Renal cortical epithelial cell (primary cell): ENCODE measurements at places on chromosomes 13 and 19.
A peak's percentile ranks its signal among the peaks of the same experiment; 100 is the strongest.

- DNase-seq = peak; percentile 56
Measured at GRCh38 chr13:40536443-40537113, 129.9 kb downstream of the FOXO1 start.

DNA sequence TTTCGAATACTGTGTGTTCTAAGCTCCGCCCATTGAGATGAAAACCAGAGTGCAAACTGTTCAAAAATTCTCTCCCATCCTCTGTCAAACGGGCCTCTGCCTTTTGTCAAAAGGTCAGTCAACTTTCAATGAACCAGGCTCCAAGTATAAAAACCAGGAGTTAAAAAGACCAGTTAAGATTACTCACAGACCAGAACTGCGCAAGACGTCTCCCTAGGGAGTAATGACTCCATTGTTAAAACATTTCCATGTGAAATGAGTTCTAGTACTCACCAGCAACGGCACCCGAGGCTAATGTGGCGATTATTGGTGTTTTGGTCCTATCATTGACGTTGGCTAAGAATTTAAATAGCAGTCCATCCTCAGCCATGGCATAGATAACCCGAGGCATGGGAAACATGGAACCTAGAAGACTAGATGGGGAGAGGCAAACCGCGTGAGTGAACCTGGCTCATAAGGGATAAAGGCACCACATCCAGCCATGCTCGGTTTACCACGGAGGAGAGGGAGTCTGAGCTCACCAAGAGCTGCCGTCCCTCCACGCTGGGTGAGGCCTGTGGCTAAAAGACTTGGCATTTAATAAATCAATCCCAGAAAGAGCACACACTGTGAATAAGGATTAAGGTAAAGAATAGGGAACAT is 73.3 kb downstream of the SLC7A1 start:
- DNase-seq = no peak

DNA sequence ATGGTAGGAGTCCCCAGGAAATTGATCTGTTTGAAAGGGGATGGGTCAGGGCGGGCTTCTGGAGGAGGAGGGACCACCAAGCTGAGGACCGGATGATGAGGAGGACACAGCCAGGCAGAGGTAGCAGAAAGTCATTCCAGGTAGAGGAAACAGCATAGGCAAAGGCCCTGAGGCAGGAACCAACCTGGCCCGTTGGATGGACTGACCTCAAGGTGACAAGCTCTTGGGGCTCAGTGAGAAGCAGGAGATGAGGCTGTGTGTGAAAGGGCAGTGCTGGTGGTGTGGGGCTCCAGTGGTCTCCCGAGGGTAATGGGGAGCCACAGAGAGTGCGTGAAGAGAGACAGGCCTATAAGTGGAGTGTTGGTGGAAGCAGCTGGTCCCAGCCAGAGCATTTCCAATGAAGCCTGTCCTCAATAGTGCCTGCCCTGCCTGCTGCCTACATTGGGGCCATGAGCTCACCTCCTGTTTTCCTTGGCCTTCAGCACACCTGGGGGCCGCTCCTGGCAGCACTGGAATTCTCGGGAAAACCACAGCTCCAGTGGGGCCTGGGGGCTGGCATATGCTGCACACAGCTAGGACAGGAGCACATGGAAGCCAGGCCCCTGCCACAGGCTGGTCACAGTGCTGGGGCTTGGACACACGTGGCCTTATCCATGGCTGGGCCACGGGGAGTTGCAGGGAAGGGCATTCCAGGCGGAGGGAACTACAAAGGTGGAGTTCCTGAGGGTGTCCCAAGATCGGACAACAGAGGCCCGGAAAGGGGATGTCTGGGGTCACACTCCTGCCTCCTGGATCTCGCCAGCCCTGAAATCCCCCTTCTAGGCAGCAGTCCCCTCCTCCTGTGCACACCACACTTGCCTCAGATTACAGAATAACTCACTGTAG is 2.3 kb upstream of the COMP start:
- DNase-seq = no peak

DNA sequence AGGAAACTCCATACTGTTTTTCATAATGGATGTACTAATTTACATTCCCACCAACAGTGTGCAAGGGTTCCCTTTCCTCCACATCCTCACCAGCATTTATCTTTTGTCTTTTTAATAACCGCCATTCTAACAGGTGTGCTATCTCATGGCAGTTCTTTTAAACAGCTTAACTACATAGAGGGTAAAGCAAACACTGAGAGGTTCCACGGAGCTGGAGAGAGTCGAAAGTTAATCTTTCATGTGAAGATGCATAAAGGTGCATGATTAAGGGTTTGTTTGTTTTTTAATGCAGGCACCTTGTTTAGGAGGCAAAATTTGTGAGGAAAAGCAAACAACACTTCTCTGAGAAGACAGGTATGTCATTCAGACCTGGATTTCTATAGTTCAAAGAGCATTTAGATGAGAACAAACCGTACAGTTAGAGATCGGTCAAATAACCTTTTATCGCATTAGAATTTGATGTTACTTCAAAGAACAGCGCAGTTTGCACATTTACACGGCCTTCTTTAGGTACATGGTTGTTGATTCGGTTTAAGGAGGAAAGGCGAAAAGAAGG is 193.9 kb downstream of the RBM26 start:
- no peak for DNase-seq

- DNase-seq = no peak
Measured at GRCh38 chr13:66805657-66806056, 424.5 kb downstream of the PCDH9 start.

DNA sequence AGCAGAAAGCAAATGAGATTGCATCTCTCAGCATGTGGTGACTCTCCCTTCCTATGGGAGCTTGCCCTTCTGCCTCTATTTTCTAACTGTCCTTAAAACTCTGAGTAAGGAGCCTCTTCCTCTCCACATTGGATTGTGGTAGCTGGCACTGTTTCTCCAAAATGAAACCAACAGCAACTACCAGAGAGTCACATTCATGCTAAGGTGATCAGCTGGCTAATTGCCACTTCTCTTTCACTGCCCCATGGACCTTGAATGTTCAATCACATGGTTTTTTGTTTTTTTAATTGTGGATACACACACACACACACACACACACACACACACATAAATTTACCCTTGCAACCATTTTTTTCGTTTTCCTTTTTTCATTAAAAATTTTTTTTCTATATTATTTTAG is 154.7 kb upstream of the TSC22D1 start:
- DNase-seq = peak; percentile 49

DNA sequence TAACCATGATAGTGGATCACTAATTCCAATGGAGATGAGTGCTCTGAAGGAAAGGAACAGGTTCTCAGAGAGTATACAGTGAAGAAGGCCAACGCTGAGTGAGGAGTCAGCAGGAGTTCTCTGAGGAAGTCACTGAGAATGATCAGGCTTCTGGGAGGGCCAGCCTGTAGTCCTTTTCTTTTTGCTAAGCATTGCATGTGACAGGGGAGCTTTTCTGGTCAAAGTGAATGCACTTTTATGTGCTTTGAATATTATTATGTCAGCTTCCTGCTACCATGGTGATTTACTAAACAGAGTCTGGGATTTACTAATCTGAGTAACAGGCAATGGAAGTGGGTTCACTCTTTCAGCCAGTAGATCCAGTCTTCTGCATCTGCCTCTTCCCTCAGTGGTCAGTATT is 81.1 kb upstream of the SERP2 start:
- peak; percentile 43 for DNase-seq

DNA sequence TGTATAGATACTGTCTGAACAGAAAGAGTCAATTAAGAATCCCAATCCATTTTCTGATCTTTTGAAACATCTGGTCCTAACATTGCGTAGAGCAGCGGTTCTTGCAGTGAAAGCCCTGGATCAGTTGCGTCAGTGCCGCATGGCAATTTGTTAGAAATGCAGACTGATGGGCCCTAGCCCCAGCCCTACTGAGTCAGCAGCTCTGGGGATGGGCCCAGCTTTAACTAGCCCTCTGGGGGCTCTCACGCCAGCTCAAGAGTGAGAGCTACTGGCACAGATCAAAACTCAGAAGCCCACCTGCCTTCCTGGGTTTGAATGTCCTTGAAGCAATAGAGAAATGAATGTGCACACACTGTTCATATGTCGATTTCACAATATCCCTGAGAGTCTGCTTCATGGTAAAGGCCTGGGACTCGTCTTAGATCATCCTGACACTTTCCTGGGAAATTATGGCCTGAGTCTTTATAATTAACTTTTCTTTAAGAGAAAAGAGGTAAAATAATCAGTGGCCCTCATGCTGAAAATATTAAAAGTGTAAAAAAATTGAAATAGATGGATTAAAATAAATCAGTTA is 206.8 kb upstream of the TMTC4 start:
- no peak for DNase-seq

DNA sequence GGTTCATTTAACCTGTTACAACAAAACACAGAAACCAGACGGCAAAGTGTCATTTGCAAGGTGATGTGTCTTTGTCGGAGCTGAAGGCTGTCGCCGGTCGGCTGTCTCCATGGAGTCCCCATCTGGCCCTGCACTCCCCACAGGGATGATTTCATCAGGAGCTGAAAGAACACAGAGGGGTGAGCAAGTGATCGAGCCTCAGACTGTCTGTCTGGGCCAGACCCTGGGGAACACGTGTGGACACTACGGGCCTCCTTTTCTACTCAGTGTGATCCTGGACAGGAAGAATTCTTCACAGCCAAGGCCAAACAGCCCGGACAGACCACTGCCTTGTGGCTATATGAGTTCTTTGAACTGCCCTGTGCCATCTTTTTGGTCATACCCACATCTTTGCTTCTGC is 85.1 kb downstream of the RNASEH2B start:
- DNase-seq = no peak

- no peak for DNase-seq
Measured at GRCh38 chr13:77065461-77066147, 38.6 kb upstream of the FBXL3 start.

GRCh38 chr13:29993196-29993595 is 142.8 kb upstream of the UBL3 start:
- DNase-seq = no peak

DNA sequence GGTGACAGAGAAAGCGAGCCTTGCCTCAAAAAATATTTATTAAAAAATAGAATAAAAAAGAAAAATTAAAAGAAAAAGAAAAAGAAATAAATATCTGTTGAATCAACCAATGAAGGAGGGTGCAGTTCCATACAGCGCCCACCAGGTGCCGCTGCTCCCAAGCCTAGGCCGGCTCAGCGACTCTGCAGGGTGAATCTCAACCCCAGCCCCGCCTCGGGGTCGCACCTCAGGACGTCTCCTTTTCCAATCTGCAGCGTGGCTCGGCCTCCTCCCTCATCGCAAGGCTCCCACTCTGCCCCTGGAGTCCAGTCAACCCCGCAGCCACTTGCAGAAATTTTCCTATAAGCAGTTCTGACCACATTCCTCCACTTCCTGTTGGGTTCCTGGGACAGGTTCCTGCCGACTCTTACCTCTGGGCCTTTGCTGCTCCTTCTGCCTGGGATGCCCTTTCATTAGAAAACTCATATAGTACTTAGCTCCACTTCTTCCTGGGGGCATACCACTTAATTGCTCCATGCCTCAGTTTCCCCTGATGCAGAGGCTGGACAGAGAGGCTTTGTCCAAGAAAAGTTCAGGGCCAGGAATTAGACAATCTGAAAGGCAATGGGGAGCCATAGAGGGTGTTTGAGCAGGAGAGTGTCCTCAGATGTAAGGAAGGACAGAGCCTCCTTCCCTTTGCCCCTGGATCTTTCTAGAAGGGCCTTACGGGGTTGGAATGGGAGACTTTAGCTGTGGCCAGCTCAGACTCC is 24.3 kb downstream of the NFILZ start:
- no peak for DNase-seq

- DNase-seq = no peak
Measured at GRCh38 chr13:108270442-108270841, 924 bp downstream of the TNFSF13B start.

DNA sequence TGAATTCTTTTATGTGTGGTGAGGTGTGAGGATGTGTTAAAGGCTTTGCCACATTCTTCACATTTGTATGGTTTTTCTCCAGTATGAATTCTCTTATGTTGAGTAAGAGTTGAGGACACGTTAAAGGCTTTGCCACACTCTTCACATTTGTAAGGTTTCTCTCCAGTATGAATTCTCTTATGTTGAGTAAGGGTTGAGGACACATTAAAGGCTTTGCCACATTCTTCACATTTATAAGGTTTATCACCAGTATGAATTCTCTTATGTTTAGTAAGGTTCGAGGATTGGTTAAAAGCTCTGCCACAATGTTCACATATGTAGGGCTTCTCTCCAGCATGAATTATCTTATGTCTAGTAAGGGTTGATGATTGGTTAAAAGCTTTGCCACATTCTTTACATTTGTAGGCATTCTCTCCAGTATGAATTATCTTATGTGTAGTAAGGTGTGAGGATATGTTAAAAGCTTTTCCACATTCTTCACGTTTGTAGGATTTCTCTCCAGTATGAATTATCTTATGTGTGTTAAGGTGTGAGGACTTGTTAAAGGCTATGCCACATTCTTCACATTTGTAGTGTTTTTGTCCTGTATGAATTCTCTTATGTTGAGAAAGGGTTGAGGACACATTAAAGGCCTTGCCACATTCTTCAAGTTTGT is 27.1 kb downstream of the ZNF724 start:
- no peak for DNase-seq

GRCh38 chr13:94978516-94978915 is 266.2 kb upstream of the SOX21 start:
- no peak for DNase-seq

DNA sequence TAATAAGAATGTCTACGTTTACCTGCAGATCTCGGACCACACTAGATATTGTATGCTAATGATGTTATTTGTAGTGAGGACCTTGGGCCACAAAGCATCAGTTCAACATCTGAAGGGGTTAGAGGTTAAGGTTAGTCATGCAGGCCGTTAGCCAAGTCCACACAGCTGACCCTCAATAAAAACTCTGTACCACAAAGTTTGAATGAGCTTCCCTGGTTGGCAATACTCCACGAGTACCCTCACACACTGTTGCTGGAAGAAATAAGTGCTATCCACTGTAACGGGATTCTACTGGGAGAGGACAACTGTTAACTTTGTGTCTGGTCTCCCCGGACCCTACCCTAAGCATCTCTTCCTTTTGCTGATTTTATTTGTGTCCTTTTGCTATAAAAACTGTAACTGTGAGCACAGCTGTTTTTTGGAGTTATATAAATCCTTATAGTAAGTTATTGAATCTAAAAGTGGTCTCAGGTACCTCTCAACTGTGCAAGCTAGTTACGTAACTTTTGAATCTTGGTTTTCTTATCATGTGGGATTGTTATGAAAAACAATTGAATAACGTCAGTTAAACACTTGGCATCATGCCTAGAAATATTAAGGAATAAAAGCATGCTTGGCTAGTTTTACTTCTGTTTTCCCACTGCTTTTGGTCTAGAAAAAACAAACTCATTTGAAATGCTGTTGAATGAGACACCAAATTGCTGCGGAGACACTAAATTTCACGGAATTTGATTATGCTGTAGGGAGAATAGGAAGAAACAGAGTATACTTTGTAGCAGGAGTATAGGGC is 181.5 kb downstream of the DNAJC3 start:
- DNase-seq = peak; percentile 41
